Amniotic epithelial cell (primary cell): ENCODE measurements at places on chromosomes 5 and 9.

GRCh38 chr5:154273963-154274827 lies 83.7 kb downstream of the GALNT10 start:
- DNase-seq, result no peak

DNA sequence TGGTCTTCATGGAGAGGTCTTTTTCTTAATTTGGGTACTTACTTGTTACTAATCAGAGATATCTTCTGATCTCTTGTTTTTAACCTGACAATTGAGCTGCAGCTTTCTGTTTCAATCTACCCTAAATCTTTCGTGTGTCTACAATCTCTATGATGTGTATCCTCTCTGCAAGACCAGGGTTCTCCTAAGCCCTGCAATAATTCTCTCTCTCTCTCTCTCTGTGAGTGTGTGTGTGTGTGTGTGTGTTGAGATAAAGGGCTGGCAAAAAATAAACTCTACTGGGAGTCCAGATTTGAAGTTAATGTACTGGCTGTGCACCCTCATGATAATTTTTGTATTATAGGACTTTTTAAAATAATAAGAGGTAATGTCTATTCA lies 57.8 kb upstream of the FBXL7 start:
- no peak for DNase-seq

DNA sequence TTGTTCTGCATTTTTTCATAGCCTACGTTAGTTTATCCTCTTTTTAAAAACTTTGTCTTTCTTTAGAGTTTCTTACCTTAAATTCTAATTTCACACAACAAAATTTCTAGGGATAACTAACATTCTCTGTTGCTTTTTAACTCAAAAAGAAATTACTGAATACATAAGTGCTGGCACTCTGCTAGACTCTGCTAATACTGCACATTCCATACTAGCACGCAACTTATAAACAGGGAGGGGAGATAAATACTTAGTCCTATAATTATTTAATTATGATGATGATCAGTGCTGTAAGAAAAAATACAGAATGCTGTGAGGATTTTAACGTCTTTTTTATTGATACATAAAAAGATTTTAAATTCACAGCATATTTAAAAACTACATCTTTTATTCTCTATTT lies 25.1 kb downstream of the RNF145 start:
- DNase-seq, result peak; percentile 25

DNA sequence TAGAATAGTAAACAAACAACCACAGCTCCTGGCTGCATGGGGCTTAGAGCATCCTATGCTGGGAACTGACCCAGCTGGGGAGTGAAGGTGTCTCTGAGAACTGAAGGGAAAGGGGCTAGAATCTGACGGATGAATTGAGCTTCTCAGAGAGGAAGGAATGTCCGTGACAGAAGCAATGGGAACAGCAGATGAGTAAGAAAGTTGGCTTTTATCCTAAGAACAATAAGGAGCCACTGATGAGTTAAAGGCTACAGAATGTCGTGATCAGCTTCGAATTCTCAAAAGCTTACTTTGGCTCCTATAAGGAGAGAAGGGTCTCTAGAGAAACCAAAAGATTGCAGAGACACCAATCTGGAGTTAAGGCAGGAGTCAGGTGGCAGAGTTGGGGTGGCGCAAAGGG lies 52.6 kb downstream of the EBF1 start:
- no peak for DNase-seq

DNA sequence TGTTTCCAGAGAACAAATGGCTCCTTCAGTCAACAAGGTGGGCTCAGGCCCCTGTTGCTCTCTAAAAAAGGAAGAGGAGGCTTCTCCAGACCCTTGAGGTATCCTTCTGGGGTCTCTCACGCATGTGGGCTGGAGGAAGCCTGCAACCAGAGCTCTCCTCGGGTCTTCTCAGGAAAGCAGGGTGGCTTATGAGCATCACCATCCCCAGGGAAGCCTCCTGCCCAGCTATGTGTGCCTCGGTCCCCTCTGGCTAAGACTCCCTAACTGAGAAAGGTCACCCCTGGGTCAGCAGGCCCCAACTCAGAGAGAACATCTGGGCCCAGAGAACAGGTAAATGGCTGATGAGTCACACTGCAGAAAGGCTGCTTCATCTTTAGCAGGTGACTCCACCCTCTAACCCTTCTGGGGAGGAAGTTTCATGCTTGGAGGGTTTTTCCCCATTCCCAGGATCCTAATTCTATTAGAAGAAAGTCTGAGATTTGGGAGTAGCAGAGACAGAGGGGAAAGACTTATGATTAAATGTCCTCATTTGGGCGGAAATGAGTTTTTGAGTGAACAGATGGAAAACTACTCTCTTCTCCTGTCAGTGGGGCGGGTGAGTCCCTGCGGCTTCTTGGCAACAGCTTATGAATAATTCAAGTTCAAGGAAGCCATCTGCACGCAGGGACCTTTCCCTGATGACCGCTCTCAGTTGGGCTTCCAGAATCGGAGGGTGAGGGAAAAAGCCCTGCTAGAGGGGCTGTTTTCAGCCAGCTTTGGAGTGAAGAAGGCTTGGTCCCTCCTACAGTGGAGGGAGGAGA lies 41.9 kb downstream of the TGFBI start:
- DNase-seq, result no peak

DNA sequence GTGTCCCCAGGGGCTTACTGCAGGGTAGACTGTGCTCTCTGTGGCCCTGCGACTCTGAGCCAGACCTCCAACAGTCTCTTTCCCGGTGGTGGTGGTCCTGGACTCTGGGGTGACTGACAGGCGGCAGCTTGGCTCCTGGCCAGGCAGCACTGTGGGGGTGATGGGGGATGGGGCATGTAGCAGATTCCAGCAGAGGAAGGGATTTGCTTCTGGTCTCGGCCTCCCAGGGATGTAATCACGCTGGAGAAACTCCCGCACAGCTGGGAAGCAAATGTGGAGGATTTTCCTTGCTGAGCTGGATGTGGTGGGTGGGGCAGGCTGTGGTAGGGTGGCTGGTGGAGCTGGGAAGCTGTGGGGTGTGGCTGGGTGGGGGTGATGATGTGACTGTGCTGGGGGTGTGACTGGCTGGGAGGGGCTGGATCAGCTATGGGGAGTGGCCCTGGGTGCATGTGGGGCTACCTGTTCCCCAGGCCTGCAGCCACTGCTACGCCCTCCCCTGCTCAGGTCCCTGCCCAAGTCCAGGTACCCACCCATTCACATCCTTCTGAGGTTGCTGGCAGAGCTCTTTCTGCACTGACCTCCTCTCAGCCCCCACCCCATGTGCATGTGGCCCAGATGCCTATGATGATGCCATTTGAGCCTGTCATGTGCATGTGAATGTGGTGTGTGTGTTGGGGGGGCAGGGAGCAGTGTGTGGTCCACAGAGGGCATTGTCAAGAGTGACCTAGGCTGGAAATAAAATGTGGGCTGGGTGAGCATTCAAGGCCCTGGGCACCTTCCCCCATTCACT lies 3.8 kb downstream of the NDST1 start:
- DNase-seq, result peak; percentile 75

- peak; percentile 70 for DNase-seq
Measured at GRCh38 chr9:89606624-89607311, 2.0 kb downstream of the GADD45G start.
